ENCODE measurements at places on chromosomes 4 and X.

DNA sequence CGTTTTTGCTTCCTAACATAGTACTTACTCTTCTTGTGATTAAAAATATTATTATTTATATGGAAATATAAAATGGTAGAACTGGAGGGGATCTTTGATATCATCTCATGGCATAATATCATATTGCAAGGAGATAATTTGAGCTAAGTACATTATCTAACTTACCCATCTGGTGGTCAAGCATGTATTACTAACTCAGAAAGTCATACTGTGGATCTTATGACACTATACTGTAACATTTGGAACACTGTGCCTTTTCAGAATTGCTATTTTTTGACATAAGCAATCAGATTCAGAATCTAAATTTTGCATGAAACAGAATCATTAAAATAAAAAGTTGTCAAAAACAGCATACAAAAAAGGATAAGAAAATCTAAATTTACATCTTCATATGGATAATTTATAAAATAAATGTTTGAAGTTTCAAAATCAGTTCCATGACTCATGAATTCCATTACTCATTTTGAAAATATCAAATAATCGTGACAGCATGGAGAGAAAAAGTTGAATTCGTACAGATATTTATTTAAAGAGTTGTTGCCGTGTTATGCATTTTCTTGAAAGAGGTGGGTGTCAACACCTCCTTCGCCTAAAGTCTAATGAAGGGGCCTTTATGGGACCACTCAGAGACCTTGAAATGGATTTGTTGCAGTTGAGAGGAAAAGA is 928.1 kb downstream of the PDHA2 start:
- no peak for DNase-seq

DNA sequence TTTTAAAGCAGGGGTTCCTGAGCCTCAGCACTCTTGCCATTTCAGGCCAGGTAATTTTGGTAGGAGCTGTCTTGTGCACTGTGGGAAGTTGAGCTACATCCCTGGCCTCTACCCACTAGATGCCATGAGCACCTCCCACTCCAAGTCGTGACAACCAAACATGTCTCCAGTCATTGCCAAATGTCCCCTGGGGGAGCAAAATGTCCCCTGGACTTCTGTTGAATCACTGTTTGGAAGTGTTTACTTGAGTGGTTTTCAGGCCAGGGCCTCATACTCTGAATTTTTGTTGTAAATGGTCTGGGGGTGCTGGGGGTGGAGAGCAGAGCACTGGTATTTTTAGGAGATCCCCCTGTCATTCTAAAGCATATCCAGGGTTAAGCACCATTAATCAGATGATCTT is 3.2 kb downstream of the PDK3 start:
- no peak for DNase-seq

GRCh38 chr4:10587697-10588096 is 96.9 kb downstream of the CLNK start:
- no peak for DNase-seq

GRCh38 chrX:123170546-123170945 is 13.5 kb upstream of the GRIA3 start:
- DNase-seq, result no peak

DNA sequence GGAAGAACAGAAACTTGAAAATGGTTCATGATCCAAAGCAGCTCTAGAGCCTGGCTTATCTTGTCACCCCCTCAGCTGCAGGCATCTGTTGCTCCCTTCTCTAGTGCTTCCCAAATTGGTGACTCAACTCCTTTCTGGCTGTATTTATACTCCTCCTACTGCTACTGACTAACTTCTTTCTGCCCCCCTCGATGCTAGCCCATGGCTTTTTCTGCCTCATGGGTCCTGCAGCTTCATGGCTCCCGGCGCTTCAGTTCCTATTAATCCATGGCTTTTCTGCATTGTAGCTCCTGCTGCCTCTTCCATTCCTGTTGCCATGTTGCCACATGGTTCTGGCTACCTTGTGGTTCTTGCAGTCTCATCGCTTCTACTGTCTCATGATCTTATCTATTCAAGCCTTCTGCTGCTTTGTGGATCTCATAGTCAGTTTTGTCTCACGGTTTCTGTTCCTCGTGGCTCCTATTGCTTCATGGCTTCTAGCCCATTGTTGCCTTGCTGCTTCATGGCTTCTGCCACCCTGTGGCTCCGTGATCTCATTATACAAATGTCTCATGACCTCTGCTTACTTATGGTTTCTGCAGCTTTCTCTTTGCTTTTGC is 48.1 kb downstream of the SMC1A start:
- DNase-seq, result no peak

DNA sequence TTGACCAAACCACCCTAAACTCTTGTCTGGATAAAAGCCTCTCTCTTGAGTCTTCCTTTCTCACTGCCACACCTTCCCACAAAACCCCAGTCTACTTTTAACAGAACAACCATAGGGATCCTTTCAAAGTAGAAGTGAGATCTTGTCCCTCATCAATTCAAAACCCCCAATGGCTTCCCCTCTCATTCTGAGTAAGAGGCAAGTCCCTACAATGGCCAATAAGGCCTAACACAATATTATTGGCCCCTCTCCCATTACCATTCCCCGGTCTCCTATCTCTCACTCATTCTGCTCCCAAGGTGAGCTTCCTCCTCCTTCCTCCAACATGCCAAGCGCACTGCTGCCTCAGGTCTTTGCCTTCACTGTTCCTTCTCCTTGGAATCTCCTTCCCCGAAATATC is 57.1 kb downstream of the REELD1 start:
- no peak for DNase-seq

- no peak for DNase-seq
These were observed 414.0 kb upstream of the HS3ST1 start for GRCh38 chr4:11842620-11843263.

- peak; percentile 76 for DNase-seq
These were observed at the start of gene SEC24D for GRCh38 chr4:118835571-118836300. Gene SEC24D (minus strand): TSS chr4:118836126. CDS start chr4:118833696, 2,430 bp downstream.

DNA sequence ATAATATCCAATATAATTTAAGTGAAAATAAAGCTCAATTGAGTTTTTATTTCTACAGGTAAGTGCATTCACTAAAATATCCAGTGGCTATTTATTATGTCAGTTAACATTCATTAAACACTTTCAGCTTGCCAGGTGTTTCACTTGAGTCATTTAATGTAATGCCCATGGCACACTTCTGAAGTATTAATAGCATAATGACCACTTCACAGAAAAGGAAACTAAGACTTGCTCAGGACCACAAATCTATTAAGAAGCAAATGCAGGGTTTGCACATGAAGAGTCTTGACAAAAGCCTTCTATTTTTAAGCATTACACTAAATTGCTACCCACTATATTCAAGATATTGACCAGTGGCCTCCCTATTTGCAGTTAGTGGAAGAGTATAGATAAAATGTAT is 612.7 kb downstream of the KCTD8 start:
- no peak for DNase-seq

- DNase-seq, result no peak
These were observed 374.2 kb upstream of the F9 start for GRCh38 chrX:139156356-139156755.

DNA sequence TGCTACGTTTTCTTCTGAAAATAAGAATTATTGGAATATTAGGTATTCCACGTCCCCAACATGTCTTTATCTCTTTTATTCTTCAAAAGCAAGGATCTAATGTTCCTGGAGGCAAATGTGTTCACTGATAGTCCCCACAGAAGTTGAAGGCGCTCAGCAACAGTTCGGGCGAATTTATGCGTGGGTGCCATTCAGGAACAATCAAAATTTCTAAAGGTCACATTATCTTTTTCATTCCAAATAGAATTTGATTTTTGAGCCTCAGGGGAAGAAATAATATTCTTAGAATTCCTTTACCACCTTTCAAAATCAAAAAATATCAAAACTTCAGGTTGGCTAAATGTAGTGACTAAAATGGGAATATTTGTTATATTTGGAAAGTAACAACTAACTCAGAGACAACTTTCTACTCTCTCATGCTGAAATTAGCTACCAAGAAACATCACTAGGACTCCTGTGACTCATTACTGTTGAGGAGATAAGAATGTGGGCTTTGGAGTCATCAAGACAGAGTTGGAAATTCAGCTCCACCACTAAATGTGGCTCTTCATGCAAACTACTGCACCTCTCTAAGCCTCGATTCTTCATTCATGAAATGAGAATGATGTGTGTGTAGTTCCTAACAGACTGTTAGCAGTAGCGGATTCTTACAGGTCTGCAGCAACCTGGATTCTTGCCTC is 72.3 kb upstream of the KIT start:
- no peak for DNase-seq
